ENCODE measurements at places on chromosomes 16 and 17. TPM values are rescaled to one million over a fixed set of nuclear protein-coding genes. Genes with fewer than 3 reads are reported as not detected.
A peak's percentile ranks its signal among the peaks of the same experiment; 100 is the strongest.

DNA sequence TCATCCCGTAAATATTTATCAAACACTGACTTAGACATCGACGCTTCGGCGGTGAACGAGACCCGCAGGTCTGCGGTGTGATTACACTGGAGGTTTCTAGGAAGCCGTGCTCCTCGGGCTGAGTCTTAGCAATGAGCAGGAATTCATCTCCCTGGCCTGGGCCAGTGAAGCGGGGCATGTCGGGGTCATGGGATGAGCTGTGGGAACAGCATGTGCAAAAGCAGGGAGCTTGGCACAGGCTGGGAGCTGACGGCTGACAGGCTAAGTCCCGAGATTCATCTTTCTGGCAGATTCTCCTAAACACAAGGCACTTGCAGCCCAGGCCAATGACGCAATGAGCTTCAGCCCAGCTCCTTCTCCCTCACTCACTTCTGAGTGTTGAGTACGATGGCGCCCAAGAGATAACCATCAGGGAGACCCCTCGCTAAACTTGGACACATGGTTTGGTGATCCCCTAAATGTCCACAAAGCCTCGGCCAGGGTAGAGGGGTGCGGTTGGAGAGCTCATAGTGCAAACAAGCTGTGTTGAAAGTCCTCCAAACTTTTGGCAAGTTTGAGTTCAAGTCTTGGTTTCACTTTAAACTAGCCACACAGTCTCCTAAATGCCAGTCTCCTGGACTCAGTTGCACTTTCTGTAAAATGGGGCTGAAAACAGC is 12.8 kb downstream of the CRISPLD2 start:
- peak; percentile 92 for DNase-seq

DNA sequence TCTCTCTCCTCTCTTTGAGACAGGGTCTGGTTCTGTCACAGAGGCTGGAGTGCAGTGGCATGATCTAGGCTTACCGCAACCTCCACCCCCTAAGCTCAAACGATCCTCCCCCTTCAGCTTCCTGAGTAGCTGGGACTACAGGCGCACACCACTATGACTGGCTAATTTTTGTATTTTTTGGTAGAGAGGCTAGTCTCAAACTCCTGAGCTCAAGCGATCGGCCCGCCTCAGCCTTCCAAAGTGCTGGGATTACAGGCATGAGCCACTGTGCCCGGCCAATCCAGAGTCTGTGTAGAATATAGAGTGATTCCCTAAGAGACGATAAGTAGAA is 65.8 kb upstream of the RPH3AL start:
- DNase-seq = no peak

DNA sequence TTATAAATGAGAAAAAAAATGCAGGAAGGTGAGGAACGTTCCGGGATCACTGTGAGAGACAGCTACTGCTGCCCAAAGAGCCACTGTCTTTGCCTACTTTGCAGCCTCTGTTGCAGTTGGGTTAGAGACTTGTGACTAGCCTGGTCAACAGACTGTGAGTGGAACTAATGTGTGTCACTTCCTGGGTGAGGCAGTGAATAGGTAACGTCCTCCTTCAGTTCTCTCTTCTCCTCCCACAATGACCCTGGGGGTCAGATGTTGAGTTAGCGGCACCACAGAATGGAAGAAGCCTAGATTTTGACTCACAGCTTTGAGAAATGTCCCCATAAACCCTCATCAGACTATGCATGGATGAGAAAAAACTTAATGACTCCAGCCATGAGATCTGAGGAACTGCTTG is 5.2 kb downstream of the C16orf46 start:
- no peak for DNase-seq

OSGIN1 gene
- 0.88 TPM for polyA plus RNA-seq

USH1G gene
- not detected for polyA plus RNA-seq
